ENCODE measurements at places on chromosomes 3 and 15.

DNA sequence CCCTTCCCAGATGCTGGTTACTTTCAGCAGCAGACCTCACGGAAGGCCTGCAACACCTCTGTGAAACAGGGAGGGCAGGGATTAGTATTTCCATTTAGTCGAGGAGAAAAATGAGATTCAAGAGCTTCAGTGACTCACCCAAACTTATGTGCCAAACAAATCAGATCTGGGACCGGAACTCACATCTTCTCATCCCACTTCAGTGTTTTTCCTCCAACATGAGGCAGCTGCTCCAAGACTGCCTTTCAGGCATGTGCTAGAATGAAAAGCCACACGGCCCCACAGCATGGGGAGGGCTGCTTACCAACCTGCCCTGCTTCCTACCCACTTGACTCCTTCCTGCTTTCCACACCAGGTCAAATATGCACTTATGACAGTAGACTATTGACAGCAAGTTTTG lies 129.4 kb upstream of the SLC24A5 start:
- no peak for DNase-seq

DNA sequence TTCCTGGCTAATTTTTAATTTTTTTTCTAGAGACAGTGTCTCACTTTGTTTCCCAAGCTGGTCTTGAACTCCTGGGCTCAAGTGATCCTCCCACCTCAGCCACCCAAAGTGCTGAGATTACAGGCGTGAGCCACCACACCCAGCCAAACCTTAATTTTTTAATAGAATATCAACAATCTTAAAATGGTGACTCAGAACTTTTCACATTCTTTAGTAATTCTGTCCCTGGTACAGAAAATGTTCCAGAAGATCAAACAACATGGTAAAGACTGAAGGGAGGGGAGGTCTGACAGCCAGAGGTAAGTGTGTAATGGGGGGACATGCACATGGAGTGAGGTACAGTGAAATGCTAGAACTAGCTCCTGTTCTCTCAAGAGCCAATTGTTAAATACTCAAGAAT lies 38.2 kb downstream of the DNAH12 start:
- DNase-seq, result no peak

- DNase-seq, result no peak
Observed at GRCh38 chr15:47885920-47886319, 168.6 kb downstream of the SEMA6D start.

- DNase-seq, result peak; percentile 1
Observed at GRCh38 chr15:81897057-81897677, 148.7 kb downstream of the MEX3B start.

- DNase-seq, result no peak
Observed at GRCh38 chr15:33040496-33040895, 154.0 kb downstream of the FMN1 start.

- no peak for DNase-seq
Observed at GRCh38 chr15:68572921-68573320, 5.9 kb upstream of the CORO2B start.

- DNase-seq, result no peak
Observed at GRCh38 chr3:172137287-172138192, 98.2 kb downstream of the FNDC3B start.

GRCh38 chr3:125965505-125965904 lies 3.5 kb upstream of the ROPN1B start:
- DNase-seq, result no peak

DNA sequence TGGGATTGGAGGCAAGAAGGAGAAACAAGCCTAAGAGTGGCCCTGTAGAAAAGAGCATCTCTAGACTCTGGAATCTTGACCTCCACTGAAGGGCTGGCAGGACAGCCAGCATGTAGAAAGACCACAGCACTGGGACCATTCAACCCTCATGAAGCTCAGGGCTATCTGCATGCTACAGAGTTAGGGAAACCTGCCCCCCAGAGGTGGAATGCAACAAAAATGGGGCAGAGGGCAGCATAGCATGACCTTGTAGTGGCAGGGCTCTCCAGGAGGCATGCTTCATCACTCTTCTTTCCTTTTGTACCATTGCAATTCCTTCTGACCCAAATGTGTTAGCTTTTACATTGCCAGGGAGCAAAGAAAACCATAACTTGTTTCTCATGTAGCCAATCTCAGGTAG lies 445.4 kb downstream of the EPHB1 start:
- DNase-seq, result peak; percentile 14

- DNase-seq, result peak; percentile 46
Observed at GRCh38 chr15:48644827-48645557, 517 bp downstream of the FBN1 start.

DNA sequence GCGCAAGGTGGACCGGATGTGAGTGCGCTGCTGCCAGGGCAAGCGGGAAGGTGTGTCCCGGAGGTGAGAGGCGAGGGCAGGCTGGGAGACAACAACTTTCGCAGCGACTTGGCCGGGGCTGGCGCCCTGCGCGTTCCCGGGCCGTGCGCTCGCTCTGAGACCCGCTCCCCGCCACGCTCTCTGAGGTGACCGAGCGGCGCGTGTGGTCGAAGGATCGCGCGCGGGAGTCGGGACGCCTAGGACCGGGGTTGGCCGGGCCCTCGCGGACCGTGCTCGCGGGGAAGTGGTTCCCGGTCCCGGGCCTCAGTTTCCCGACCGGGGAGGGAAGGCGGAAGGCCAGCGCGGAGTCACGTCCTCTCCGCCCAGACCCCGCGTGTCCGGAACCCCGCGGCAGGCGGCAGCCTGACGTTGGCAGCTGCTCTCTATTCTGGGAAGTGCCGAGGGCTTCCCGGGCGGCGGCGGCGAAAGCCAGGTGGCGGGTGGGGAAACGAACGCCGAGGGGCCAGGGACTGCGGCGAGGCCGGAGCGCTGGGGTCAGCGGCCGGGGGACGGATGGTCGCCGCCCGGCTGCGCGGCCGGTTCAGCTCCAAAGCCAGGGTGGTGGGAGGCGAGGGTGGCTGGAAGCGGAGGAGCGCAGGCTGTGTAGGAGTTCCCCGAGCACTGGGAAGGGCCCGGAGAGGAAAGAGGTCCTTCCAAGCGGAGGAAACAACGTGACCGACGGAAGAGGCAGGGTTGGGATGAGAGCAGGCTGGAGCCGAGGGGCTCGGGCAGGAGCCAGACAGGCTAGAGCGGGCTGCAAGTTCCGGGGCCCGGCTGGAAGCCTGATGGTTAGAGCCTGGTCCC lies 1.0 kb upstream of the IGF2BP2 start:
- peak; percentile 43 for DNase-seq

DNA sequence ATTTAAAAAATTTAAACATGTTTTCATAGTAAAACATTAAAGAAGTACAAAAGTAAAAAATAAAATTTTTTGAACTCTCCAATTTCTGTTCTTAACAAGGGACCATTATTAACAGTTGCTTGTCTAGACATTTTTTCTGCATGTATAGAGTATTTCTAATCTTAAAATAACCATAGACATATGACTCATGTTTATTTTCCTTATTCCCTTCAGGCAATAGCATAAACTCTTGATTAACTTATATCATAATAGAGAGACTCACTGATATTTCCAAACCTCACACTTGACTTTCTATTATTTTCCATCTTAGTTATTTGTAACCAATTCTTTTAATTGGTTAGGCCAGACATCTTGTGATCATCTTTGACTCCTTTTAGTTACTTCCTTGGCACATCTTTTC lies 325.6 kb upstream of the SOX14 start:
- no peak for DNase-seq

DNA sequence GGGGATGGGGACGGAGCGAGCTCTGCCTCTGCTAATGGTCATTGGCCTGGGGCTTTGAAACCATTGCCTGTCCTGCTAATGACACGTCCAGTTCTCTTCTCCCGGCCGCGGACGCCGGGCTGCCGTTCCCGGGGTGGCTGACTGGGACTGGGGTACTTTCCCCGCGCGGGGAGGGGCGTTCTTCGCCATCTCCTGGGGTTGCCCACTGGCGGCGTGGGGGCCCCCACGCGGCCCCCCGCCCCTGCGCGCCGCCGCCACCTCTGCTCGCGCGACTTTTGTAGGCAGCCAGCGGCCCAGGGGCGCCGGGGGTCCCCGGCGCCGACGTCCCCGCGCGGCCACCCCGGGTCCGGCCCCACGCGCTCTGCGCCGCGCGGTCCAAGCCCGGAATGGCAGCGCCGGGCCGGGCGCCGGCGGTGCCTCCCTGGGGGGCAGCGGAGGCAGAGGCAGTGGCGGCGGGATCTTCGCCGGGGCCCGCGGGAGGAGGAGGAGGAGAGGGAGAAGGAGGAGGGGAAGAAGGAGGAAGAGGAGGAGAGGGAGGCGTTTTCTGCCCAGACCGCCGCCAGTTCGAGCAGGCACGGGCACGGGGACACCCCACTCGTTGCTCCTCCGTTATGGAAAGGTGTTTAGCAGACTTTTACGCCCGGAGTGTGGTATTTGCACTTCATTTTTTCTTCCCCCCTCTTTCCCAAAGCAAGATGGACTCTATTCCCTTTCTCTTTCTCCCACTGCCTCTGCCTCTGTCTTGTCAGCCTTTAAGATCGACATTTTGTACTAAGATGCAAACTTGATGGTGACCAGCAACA lies 2.3 kb downstream of the BBX start:
- DNase-seq, result peak; percentile 68

DNA sequence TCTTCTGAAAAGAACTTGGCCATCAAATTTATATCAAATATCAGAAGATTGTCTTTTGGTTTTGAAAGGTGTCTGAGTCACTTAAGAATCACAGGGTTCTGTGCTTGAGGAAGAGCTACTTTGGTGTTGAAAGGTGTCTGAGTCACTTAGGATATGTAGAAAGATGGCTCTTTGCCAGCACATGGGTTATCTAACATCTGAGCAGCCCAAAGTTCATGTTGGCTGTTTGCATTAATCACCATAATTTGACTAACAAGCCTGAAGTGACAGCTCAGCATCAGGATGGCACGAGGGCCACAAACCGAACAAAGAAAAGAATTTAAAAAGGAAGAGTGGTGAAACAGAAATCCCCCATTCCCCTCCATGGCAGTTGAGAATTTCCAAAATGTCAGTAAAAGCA lies 190.5 kb upstream of the CMC1 start:
- DNase-seq, result no peak

DNA sequence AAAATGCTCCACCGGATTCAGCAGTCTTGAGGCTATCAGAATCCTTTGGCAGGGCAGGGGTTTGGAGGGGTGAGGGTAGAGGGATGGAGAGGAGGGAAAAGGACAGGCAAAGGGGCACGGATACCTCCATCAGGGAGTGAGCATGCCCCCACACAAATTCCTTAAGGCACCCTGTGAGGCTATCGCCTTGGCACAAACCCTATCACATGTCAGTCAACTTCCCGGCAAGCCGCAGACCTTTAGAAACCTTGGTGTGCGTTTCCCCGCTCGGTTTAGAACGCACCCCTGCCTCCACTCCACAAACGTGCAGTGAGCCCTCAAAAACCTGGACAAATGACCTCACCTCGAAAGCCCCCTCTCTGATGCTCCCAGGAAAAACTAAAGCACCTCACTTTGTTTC lies 422 bp upstream of the SETMAR start:
- DNase-seq, result no peak

- no peak for DNase-seq
Observed at GRCh38 chr3:168162172-168162571, 66.4 kb upstream of the GOLIM4 start.

GRCh38 chr15:54599386-54599785 lies 597.4 kb downstream of the RSL24D1 start:
- DNase-seq, result no peak

DNA sequence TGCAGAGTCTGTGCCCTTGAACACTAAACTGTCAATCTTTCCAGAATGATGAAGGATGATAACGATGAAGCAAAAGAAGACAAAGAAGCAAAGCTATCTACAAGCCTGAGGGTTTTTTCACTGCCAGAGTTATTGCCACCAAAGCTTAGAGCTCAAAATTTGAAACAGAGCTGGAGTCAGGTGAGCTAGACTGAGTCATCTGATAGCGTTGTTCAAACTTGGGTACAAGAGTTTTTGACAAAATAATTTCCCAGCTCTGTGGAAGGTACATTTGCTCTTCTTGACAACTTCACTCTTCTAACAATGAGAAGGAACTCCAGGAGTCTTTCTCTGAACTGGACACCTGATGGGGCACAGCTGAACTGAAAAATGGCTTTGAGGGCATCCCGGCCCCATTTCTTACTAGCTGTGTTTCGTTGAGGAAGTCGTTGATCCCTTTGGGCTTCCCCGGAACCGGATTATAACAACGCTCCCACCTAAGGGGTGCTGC lies 715 bp downstream of the MCCC1 start:
- no peak for DNase-seq

DNA sequence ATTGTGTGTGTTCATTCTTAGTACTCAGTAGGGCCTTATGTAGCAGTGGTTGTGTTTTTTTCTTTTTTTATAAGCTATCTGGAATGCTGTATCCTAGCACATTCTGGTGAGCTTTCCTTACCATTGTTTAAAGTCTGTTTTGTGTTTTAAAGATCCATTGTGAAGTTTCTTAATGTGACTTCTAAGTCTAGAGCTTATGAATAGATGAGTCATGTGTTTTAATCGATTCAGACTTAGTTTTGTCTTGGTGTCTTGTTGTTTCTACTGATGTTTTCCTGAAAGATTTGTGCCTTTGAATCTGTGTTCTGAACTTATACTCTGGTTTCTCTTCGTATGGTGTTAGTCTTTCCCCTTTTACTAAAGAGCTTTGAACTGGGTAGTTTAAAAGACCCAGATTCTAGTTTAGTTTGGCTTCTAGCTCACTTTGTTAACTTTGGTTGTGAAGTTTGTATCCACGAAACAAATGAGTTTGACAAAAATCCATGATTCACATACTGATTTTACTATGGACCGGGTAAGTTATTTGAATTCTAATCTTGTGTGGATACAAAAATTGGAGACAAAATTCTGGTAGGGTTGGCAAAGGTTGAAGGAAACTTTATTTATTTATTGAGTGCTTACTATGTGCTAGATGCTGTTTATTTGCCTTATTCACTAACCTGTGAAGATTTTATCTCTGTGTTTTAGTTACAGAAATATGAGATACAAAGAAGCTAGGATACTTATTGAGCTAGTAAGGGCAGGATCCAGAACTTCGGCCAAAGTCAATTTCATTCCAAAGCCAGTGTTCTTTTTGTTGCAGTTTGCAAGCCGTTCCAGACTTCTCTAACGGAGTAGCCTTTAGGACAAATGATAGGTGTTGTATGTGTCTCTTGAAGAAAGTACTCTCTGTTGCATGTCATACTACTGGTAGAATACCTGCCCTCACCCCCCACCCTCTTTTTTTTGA lies 24.8 kb downstream of the AKAP13 start:
- DNase-seq, result no peak

- DNase-seq, result peak; percentile 78
Observed at GRCh38 chr15:67043939-67044771, 21.2 kb upstream of the SMAD3 start.
